ENCODE measurements at places on chromosomes 5 and 9. TPM values are rescaled to one million over a fixed set of nuclear protein-coding genes. Genes with fewer than 3 reads are reported as not detected.

The C7 gene
- total RNA-seq: not detected

The FBP2 gene
- total RNA-seq: not detected

DNA sequence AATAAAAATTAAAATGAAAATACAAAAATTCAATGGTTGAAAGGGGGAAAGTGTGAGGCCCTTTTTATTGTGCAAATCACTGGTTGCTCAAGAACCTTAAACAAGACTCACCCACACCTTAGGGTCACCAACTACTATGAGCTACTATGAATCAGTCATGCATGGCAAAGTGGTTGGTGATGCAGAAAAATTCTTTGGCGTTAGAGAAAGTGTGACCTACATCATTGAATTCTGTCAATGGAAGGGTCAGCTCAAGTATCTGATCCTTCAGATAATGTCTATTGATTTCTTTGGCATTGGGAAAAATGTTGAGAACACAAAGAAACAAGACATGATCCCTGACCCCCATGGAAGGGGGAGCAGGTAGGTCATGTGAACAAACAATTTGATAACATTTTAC lies 149.7 kb upstream of the ADCY2 start:
- DNase-seq: no peak

The C8G gene
- 0.77 TPM for total RNA-seq

DNA sequence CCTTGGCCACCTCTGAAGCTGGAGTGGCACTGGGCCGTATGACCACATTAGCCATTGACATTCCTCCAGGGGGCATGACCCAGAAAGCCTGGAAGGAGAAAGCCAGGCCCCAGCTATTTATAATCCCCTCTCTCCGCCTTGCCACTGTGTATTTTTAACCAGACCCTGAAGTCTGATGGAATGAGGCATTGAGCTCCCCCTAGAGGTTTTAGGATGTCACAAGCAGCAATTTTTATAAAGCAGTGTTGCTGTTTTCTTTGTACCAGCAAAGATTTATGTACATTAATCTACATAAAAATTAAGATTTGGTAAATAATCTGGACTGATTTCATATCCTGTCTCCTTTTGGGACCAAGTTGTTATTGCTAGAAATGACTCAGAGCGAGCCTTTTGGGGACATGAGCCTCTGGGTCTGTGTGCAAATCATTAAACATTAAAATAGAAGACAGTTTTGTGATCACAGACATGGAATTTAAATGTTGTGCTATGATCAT lies 127.1 kb downstream of the TRIO start:
- peak; percentile 83 for DNase-seq

The IFNB1 gene
- total RNA-seq: not detected

DNA sequence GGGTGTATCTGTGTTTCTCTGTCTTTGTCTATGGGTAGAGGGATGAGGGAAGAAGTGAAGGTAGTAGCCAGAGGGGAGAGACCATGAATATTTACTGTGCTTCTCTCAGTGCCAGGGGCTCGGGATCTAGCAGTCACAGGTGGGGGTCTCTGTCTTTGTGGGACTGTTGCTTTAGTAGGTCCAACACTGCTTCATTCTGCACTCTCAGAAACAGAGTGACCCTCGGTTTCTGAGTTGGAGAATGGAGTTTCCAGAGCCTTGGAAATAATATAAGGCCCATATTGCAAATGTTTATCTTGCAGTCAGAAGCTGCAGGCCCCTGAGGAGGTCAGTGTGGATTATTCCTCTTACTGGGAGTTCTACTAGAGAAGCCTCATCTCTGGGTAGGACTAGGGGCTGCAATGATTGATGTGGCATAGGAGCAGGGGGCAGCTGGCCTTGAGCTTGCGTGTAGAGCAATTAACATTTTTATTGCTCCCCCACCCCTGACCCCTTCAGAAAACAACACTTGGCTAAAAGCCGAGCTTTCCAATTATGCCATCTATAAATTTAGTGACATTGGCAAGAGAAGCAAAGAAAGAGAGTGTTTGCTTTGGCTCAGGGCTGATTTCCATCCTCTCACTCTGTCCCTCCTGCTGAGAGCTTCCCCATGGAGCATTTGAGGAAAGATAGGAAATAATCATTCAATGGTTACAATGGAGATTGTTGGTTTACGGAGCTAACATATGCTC lies 55.0 kb upstream of the TRPC7 start:
- no peak for DNase-seq

All from PC-3 (cell line).